ENCODE measurements at places on chromosomes 3 and 15.

DNA sequence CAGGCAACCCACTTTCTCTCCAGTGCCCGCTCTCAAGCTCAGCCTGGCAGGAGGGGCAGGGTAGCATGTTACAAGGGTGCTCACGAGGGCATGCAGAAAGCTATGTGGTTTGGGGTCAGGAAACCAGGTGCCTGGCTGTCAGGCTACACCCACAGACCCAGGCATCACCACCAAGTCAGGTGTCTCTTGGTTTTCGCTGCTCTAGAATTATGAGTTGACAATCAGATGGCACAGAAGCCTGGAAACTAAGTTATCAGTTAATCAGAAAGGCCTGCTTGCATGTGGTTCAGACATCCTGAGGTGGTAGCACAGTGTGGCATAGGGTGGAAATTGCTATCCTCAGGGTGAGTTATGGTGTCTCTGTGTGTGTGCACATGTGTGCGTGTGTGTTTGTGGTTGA is 16.2 kb upstream of the CCR9 start:
- DNase-seq: no peak

DNA sequence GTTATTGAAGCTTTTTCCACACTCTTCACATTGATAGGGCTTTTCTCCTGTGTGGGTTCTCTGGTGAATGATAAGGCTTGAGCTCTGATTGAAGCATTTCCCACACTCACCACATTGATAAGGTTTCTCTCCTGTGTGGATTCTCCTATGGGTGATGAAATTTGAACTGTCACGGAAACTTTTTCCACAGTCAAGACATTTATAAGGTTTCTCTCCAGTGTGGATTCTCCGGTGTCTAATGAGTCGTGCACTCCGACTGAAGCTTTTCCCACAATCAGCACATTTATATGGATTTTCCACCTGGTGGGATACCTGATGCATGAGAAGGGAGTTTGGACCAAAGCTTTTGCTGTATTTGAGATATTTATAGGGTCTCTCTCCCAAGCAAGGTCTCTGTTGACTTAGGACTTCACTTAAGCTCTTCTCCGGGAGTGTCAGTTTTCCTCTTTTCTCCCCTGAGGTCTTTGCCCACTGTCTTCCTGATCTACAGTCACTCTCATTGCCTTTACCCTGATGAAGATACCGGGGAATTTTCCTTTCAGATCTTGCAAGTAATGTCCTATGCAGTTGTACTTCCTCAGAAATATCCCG is 9.4 kb downstream of the ZSCAN29 start:
- no peak for DNase-seq

DNA sequence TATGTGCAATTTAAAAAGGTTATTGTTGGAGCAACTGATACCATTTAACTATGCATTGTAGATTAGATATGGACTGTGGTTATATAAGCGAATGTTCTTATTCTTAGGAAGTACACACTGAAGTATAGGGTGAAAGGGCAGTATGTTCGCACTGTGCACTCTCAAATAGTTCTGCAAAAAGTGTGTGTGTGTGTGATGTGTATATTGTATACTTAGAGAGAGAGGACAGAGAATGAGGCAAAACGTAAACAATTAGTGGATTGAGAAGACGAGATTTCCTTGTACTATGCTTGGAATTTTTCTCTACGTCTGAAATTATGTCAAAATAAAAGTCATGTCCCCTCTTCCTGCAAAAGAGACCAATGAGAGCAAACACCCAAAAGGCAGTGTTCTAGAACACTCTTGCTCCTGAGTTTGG is 30.4 kb downstream of the LSM3 start:
- DNase-seq: no peak

- DNase-seq: no peak
These were observed 72.3 kb upstream of the ST3GAL6 start for GRCh38 chr3:98690876-98691275.

GRCh38 chr15:34700891-34701427 is 53.8 kb downstream of the GJD2 start:
- no peak for DNase-seq

DNA sequence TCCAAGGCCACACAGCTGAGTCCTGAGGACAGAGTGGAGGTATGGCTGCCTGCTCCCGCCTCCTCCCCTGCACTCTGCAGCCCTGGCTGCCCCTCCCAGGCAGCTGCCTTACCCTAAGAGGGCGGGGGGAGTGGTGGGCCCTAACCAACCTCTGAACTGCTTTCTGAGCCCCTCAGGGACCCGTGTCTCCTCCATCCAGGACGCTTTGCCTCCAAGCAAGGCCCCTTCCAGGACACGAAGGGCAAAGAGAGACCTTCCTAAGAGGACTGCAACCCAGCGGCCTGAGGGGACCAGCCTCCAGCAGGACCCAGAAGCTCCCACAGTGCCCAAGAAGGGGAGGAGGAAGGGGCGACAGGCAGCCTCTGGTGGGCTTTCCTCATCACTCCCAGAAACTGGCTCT is 7.6 kb downstream of the NEIL1 start:
- DNase-seq: no peak

- DNase-seq: no peak
These were observed 211.7 kb upstream of the MLF1 start for GRCh38 chr3:158359339-158359738.

DNA sequence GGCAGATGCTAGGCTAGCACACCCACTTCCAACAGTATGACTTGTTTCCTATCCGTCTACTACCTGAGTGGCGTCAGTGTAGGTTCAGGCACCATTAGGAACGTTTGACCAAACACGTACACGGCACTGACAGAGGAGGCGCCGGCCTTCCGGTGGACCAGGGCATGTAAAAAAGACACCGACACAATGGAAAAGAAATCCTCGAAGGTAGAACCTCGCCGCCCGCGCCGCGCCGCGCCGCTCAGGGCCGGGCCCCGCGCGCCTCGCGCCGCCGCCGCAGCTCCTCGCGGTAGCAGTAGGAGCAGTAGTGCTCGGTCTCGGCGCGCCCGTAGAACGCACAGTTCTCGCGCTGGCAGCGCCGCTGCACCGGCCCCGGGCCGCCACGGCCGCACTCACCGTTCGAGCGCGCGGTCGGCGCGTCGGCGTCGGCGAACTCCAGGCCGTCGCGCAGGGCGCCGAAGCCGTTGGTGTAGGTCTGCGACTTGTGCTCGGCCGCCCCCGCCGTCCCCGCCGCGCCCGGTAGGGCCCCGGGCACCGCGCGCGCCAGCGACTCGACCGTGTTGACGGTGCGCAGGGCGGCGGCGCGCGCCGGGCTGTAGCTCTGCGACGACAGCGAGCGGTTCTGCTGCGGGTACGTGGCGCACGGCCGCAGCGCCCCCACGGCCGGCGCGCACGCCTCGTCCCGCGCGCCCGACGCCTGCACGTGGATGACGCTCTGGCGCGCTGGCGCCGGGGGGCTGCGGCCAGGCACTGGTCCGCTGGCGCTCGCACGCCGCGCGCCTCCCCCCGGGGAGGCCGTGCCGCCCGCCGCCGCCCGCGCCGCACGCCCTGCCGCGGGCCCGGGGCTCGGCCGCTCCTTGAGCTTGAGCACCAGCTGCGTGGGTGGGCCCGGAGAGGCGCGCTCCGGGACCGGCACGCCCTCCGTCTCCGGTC is 156.7 kb downstream of the KLF13 start:
- DNase-seq: no peak

GRCh38 chr3:125322166-125322565 is 53.0 kb downstream of the ZNF148 start:
- no peak for DNase-seq

GRCh38 chr3:105733356-105733755 is 135.5 kb downstream of the CBLB start:
- DNase-seq: no peak

DNA sequence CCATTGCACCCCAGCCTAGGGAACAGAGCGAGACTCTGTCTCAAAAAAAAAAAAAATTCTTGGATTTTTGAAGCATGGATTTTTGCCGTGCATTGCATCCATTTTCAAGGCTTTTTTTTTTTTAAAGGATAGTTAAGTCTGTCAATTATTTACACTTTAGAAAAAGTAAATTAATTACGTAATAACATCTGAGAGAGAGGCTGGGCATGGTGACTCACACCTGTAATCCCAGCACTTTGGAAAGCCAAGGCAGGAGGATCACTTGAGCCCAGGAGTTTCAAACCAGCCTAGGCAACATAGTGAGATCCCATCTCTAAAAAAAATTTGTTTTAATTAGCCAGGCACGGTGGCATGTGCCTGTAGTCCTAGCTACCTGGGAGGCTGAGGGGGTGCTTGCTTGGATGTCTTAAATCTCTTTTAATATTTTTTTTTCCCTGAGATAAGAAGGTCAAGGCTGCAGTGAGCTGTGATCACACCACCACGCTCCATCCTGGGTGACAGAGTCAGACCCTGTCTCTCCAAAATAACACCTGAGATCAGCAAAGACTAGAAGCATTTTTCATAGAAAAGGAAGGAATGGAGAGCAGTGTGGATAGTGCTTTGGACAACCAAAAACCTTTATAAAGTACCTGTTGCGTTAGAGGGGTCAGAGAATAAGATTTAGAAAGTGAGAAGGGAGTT is 6.8 kb upstream of the SENP7 start:
- no peak for DNase-seq

Measured in activated naive CD4-positive, alpha-beta T cell treated with anti-CD3 and anti-CD28 coated beads, Interleukin-2, amount 50 U/mL, for 72 hours (primary cell).